ENCODE measurements at places on chromosomes 1 and 21. TPM values are rescaled to one million over a fixed set of nuclear protein-coding genes. Genes with fewer than 3 reads are reported as not detected.

The GSTM1 gene
- 24.3 TPM for total RNA-seq

The TBX15 gene
- 0.63 TPM for total RNA-seq

The DNAJC6 gene
- total RNA-seq = 0.72 TPM

The CHIA gene
- not detected for total RNA-seq

The ALX3 gene
- total RNA-seq = not detected

The DIO1 gene
- total RNA-seq = not detected

The PDC gene
- 0.27 TPM for total RNA-seq

The KRTAP7-1 gene
- total RNA-seq = not detected

All from fibroblast of the aortic adventitia (primary cell).